Nephron progenitor cell (in vitro differentiated cells): ENCODE measurements at places on chromosomes 3 and 15.

GRCh38 chr3:19213603-19214220, 65.4 kb downstream of the KCNH8 start:
- no peak for DNase-seq

DNA sequence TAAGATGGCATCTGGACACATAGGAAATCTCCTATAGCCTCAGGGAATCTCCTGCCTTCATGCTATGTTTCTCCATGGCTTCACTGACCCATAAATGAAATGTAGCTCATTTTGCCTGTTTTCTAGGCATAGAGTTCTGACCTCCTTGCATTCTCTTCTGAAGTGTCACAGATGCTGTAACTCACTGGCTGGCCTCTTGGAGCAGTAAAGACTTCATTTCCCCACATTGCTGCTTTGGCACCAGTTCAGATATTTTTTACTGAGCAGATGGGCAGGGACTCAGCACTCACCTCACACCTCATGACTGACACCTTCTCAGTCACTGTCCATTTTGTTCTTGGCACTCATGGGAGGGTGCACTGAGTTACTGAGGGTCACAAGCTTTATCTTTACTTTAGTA, 286.7 kb upstream of the TGFBR2 start:
- DNase-seq, result no peak

GRCh38 chr15:85639752-85640381, 154.9 kb downstream of the KLHL25 start:
- DNase-seq, result no peak

DNA sequence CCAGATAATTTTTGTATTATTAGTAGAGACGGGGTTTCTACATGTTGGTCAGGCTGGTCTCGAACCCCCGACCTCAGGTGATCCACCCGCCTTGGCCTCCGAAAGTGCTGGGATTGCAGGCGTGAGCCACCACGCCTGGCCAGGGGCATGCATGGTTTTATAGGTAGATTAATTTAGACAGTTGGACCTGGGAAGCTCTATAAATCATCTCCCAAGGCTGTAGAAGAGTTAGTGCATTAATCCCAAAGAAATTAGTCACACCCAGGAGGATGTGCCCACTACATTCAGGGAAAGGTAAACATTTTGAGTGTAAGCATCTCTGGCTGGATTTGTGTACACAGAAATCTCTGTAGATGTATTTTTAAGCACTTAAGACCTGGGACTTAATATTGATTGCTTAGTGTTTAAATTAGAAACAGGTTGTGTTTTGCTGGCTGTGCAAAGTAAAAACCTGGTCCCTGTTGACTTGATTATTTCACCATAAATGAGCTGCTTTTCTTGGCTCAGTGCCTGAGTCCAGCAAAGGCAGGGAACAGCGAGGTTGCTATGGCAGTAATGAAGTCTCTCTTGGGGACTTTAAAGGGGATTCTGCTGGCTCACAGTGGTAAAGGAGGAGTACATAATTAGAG, 19.2 kb downstream of the EXOSC7 start:
- no peak for DNase-seq

DNA sequence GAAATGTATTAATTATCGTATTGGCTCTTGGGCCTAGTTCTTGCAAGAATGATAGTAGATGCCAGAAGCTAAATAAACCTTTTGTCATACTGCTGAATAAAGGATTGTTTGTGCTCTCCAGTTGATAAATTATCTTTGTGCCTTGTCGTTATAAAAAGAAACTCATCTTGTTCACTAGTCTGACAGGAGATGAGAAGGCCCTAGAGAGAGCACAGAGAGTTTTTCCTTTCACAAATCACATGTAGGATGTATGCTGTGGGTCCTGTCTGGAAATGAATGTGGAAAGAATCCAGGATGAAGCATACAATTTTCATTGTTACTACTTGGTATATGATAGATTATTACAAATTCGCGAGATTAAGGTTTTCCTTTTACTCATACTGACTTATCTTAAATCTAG, 113.0 kb downstream of the NLGN1 start:
- no peak for DNase-seq

GRCh38 chr15:32041294-32041693, 11.0 kb downstream of the CHRNA7 start:
- DNase-seq, result no peak

- DNase-seq, result no peak
Observed at GRCh38 chr3:53195066-53195450, 34.0 kb downstream of the PRKCD start.

- DNase-seq, result no peak
Observed at GRCh38 chr3:192907784-192908183, 9.9 kb downstream of the MB21D2 start.

DNA sequence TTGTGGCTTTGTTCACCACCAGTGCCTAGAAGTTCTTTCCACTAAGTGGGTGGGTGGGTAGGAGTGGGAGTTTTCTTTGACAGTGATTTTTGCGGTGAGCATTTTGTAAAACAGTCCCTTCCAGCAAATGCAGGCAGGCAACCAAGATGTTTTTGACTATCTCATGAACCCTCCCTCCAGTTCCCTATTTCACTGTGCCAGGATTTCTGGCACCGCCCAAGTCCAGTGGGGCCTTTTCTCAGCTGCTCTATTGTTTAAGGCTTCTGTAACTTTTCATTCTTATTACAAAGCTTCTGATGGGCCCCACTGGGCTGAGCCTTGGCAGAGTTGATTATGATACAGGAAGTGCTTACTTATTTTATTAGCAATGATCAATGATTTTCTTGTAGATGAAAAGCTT, 236.0 kb downstream of the EDEM1 start:
- DNase-seq, result no peak

GRCh38 chr3:58539626-58540025, 2.6 kb upstream of the ACOX2 start:
- DNase-seq, result no peak

- no peak for DNase-seq
Observed at GRCh38 chr15:63820210-63820609, 13.5 kb downstream of the HERC1 start.

- DNase-seq, result no peak
Observed at GRCh38 chr15:59522988-59523461, 85.0 kb downstream of the FAM81A start.

DNA sequence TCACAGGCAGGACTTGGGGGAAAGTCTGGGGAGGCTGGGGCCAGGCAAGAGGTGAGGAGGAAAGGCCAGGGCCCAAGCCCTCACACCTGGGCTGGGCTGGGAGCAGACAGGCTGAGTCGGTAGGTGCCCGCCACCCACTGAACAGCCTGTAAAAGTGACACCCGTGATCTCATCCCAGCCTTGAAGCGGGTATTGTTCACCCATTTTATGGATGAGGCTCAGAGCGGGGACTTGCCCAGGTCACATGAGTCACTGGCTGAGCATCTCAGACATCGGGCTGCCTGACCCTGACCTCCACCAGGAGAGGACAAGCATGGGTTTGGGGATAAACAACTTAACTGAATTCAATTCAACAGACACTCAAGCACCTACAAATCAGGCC, 52.0 kb upstream of the CTSH start:
- DNase-seq, result no peak
